ENCODE measurements at places on chromosomes 11 and 22.

DNA sequence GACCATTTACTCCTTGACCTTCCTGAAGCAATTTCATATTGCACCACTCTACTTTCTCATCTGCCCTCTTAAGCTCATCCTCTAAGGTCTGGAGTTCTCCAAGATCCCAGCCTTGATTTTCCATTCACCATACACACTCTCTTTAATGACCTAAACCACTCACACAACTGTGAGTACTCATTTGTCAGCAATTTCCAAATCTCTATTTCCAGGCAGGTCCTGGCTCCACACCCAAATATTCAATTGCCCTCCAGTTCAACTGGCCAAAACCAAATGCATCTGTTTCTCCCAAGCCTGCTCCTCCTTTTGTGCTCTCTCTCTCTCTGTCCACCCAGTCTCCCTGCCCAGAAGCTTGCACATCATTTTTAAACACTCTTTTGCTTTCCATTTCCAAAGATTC, 39.6 kb downstream of the NEU3 start:
- DNase-seq, result no peak

DNA sequence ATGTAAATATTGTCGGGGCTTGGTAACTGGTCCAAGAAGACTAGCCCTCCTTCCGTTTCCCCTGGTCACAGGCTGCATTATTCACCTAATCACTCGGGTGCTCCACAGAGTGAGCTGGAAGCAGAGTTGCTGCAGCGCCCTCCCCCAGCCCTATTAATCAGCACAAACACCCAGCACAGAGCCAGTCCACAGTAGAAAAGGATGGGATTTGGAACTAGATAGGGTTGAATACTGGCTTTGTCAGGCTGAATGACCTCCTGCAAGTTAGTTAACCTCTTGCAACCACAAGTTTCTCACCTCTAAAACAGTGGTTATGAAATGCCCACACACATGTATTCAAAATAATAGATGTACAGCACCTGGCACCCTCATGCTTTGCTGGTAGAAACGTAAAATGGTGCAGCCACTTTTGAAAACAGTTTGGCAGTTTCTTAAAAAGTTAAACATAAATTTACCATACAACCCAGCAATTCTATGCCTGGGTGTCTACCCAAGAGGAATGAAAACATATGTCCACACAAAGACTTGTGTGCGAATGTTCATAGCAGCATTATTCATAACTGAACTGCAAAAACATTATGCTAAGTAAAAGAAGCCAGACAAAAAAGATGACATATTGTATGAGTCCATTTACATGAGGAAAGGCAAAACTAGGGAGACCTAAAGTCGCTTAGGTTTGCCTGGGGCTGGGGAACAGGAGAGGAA, 31.7 kb upstream of the APLP2 start:
- DNase-seq, result no peak

GRCh38 chr11:35927682-35928081, 16.2 kb upstream of the LDLRAD3 start:
- DNase-seq, result peak; percentile 77

DNA sequence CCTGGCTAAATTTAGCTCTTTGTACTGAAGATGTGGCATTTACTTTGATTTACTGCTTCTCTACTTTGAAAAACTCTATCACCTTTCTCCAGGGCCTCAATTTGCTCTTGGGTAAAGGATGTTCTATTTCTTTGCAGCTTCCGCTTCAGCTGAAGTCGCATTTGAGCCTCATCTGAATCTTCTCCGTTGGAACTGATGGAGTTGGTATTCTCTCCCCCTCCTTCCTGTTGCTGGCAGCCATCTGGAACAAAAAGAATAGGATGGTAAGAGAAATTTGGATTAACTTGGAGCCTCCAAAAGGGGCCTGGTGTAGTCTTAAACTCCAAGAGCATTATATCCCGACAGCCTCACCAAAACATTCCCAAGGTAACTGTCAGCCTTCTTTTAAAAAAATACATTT, 16.6 kb downstream of the PAX6 start:
- DNase-seq, result no peak

DNA sequence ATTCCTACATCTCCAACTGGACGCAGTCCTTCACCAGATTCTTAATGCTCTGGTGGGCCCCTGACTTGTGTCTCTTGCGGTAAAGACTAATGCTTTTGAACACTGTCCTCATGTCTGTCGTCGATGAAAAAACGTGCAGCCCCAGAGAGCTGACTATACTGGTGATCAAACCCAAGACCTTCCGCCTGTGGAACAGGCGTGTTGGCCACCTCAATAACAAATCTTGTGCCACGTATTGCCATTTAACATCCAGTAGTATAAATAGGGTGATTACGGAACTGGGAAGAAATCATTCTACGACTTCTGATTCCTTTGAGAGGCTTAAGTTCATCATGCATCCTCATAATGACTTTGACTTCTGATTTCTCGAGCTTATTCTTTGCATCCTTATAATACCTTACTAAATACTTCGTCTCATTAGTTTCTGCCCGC, 45.6 kb downstream of the OR4D9 start:
- peak; percentile 32 for DNase-seq

GRCh38 chr11:126496576-126497337, 141.3 kb downstream of the ST3GAL4 start:
- DNase-seq, result no peak

- DNase-seq, result no peak
Observed at GRCh38 chr11:83118814-83119213, 38.1 kb upstream of the PCF11 start.

- DNase-seq, result no peak
Observed at GRCh38 chr11:131642756-131643531, 272.5 kb downstream of the NTM start.

DNA sequence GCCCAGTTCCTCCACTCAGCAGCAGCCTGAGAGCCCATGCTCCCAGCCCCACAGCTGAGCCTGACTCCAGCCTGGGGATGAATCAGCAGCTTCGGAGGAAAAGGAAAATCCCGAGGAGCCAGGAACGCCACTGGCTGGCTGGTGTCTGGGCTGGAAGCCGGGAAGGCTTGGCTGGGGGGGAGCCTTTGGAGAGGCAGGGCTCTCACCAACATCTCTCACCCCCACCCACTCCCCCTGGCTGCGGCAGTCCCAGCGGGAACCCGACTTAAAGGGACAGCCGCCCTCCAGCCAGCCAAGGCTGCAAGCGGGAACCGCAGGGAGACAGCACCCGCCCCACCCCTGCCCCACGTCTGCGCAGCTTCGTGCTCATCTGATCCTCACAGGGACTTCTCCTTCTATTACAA, 28.4 kb downstream of the KIAA0930 start:
- peak; percentile 83 for DNase-seq

DNA sequence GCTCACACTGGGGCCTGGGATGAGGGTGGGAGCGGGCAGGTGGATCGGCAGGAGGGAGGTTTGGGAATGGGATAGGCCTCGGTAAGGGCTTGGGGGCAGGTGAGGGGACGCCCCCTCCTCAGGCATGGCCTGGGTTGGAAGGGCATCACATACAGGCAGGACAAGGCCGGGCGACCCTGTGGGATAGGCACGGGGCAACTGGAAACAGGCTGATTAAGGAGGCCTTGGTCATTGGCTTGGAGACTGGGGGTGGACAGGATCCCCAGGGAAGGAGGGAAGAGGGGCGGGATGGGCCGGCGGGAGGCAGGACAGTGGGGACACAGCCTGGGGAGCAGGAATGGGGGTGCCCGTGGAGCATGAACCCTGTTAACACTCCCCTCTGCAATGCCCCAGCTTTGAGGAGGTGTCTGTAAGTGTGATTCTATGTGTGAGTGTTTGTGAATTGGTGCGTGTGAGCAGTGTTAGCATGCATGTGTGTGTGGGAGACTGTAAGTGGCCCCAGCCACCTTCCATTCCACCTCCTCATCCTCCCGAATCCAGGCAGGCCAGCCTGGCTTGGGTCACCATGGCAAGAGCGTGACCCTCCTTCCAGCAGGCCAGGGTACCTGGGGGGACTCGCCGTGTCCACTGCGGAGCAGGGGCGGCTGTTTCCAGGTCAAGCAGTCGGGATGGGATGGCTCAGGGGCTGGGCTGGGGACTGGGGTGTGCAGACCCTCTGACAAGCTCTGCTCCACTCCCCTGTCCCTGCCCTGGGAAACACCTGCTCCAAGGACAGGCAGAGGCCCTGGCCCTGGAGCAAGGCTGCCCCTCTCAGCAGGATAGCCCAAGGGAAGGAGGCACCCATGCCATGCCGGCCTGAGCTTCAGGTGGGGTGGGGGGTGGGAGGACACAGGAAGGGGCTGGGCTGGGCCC, 3.4 kb upstream of the PIM3 start:
- DNase-seq, result no peak

DNA sequence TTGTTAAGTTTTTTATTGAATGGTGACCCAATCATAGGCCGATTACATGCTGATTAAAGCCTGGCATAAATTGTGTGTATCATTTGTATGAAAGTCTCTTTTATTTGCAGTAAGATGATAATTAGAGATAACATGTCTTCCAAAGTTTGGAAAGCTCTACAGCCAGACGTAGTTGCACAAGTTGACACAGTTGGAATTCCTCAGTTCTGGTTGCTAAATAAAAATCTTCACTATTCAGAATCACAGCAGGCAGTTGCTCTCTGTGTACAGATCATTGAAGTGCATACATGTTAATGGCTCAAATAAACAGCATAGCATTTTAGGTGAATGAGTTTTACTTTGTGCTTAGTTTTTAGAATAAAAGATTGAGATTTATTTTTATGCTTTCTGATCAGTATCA, 69.5 kb downstream of the ARHGAP42 start:
- DNase-seq, result no peak

GRCh38 chr11:108895579-108896480, 231.0 kb downstream of the DDX10 start:
- DNase-seq, result peak; percentile 68

DNA sequence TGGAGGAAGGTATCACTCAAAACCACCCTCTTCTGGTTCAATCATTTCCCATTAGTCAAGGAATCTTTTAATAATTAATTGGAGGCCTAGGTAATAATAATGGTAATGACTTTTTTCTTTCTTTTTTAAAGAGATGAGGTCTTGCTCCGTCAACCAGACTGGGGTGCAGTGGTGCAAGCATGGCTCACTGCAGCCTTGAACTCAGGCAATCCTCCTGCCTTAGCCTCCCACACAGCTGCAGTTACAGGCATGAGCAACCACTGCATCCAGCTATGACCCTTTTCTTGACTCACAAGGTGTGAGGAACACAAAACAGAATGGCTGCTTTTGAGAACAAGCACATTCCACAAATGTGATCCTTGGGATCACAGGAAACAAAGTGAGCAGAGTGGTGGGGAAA, 3.6 kb downstream of the POLDIP3 start:
- peak; percentile 43 for DNase-seq

DNA sequence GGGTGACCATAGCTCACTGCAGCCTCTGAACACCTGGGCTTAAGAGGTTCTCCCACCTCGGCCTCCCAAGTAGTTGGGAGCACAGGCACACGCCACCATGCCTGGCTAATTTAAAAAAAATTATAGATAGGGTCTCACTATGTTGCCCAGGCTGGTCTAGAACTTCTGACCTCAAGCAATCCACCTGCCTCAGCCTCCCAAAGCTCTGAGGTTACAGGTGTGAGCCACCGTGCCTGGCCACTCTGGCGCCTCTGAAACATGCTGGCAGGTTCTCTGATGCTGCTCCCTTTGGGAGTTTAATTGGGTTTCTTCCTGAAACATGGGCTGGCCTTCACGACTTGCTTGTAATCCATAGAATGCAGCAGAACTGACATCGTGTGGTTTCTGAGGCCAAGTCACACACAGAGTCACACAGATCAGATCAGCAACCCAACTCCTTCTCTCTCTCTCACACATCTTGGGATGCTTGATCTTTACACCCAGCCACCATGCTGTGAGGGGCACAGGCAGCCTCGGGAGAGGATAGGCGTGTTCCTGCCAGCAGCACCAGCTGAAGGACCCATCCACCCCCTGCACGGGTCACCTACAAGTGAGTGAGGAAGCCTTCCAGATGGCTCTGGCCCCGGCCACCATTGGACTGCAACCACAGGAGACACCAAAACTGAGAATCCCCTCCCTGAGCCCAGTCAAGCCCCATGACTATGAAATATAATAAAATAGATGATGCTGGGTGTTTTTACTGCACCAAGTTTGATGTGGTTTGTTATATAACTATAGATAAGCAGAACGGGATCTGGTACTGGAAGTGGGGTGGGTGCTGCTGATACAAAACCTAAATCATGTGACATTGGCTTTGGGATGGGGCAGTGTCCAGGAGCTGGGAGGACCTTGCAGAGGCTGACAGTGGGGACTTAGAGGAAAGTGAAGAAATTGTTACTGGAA, 3.1 kb upstream of the GSC2 start:
- no peak for DNase-seq

GRCh38 chr11:48074425-48075181, 94.2 kb downstream of the PTPRJ start:
- no peak for DNase-seq
